Stimulated activated CD8-positive, alpha-beta memory T cell treated with anti-CD3 and anti-CD28 coated beads, Interleukin-7, amount 100 ng/mL, for 4 hours (primary cell): ENCODE measurements at places on chromosomes 6 and 20.

GRCh38 chr6:125054331-125054730 lies 92.1 kb downstream of the RNF217 start:
- no peak for DNase-seq

GRCh38 chr20:16272780-16273360 lies 300.4 kb downstream of the KIF16B start:
- no peak for DNase-seq

DNA sequence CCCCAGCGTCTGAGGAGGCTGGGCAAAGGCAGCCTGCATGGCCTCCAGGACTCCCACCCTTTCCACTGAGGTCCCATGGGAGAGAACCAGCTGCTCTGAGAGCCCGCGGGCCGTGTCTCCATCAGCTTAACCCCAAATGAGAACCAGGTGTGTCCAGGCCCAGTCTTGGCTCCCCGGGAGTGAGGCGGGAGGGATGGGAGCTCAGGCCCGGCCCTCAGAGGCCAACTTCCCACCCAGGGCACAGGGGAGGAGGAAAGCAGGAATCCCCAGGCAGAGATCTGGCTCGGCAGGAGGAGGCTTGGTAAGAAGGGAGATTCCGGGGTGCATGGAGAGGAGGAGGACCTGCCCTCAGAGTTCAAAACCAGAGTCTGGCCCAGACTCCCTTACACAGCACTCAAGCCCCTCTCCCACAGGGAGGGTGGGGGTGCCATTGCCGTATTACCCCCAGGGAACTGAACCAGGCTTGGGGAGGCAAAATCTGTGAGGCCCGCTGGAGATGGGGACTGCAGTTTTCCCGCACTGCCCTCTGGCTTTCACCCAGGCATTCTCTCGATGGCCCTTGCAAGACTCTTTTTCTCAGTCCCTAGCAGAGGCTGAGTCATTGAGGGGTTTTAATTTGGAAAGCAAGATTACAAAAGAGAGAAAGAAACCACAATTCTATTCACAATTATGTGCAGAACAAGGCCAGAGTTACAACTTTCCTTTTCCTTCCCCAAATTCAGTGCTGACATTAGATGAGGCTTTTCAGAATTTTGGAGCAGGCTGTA lies 17.1 kb downstream of the FOXF2 start:
- no peak for DNase-seq

DNA sequence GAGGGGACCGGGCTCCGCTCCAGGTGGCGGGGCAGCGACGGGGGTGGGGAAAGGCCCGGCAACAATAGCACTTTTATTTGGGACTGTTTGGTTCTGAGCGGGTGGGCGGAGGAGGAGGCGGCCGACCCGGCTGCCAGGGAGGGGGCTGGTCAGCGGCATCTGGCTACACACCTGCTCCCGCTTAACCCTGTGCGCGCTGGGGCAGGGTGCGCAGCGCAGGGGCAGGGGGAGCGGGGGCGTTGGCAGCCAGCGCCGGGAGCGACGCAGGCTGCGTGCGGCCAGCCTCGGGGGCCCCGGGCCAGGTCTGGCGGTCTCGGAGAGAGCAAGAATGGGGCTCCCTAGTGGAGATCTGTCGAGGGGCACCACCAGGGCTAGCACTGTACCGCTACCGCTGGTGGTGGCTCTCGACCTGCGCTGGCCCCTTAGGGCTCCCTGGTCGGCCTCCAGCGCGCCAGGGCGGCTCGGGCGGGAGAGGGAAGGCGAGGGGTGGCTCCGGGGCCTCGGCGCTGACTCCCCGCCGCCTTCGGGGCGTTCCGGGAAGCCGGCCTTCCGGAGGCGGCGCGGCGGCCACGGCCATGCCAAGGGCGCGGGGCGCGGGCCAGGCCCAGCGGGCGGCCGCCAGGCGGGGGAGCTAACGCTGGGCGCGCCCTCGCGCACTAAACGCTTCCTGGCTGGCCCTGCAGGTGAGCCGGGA lies 92.4 kb downstream of the NCR2 start:
- DNase-seq = no peak

DNA sequence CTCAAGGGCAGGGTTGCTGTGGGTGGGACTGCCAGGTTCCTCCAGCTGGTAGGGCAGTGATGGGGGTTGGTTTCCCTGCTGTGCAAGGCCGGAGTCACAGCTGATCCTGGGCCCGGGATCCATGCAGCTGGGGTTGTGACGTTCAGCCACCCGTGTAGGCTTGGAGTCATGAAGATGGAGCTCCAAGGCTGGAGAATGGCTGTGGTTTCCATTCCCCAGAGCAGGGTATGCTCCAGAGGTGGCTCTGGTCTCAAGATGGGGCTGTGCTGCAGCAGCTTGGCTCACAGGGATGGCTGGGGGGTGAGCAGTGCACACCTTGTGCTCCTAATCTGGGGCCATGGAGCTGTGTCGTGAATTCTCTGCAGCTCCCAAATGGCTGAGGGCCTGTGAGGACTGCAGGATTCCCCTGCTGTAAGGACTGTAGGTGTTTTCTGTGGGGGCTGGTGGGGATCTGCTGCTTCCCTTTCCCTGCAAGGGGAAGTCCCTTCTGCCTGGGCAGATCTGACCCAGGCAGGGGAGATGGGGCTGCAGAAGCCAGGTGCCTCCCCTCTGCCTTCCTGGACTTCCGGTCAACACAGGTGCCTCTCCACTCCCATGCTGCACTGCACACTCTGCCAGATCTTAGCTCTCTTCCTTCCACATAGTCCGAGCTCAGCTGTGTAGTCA lies 15.9 kb downstream of the KIF25 start:
- no peak for DNase-seq

DNA sequence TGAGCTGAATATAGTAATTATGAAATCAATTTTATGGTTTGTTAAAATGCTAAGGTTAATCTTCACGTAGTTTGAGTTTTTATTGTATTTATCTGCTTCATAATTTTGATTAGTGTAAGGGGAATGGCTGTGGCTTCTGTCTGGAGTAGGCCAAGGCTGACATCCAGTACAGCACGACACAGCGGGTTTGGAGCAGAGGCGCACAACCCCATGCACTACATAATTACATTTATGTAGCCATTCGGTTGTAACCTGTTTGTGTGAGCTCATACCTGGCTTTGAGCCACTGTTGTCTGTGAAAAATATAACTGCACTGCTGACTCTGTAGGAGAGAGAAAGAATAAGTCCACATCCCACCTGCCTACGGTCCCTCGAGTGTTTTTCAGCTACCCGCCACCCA lies 615.5 kb downstream of the EYS start:
- DNase-seq = no peak

DNA sequence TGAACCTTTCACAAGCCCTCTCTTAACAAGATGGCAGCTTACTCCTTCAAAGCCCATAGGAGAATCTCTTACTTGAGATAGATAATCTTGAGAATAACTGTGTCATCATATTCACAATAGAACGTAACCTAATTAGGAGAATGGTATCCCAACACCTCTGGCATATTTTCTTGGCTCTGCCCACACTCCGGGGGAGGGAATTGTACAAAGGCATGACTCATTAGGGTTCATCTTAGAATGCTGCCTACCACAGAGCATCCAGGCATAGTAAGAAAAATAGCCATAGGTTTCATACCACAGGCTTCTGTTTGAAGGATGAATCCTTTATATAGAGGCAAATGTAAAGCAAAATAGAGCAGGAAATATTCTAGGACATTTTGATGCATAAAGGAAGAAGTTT lies 1100.6 kb upstream of the CITED2 start:
- no peak for DNase-seq

GRCh38 chr6:90233994-90234393 lies 62.6 kb downstream of the BACH2 start:
- DNase-seq = peak; percentile 86

DNA sequence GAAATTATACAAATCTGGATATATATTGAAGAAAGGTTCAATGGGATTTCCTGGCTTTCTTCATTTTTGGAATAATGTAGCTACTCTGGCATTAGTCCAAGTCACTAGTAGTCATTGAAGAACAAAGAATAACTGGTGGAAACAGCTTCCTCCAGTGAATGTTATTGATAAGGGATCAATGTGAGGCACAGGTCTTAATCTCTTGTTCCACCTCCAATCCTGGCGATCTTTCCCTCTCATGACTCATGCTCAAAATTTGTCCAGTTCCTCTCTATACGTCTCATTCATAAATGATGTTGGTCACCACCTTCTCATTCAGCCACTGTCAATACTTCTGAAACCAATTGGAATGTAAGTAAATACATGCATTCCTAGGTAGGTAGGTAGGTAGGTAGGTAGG lies 185.0 kb upstream of the BMP2 start:
- no peak for DNase-seq
